Activated naive CD4-positive, alpha-beta T cell treated with anti-CD3 and anti-CD28 coated beads, Interleukin-2, amount 50 U/mL, for 72 hours (primary cell): ENCODE measurements at places on chromosomes 1 and 21. TPM values are rescaled to one million over a fixed set of nuclear protein-coding genes. Genes with fewer than 3 reads are reported as not detected.

- DNase-seq = no peak
These were observed 6.9 kb downstream of the PAX7 start for GRCh38 chr1:18637511-18637960.

The PTPRC gene
- total RNA-seq = 644 TPM

GRCh38 chr21:23968722-23969647, 1638.3 kb downstream of the MRPL39 start:
- peak; percentile 82 for DNase-seq

GRCh38 chr1:11143907-11144306, 44.2 kb upstream of the EXOSC10 start:
- DNase-seq = no peak

- DNase-seq = no peak
These were observed 21.0 kb downstream of the S100A10 start for GRCh38 chr1:151972542-151973248.

The TAS1R3 gene
- total RNA-seq = 0.32 TPM

GRCh38 chr1:154445040-154445472, 39.9 kb downstream of the IL6R start:
- DNase-seq = peak; percentile 83

DNA sequence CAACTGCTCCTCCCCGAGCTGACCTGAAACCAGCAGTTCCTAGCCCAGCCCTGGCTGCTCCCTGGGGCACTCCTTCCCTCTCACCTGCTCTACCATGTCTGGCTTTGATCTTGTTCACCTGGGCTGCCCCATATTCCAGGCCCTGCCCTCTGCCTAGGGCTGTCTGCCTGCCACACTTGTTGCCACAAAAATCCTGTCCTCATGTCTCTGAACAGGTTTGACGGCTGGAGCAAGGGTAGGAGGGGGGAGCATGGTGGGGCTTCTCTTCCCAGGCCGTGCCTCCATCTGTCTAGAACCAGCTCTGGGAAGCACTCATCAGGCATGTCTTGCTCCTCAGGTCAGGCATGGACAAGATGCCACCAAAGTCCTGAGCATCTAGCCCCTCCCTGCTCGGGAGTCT, 44.3 kb upstream of the WNT2B start:
- no peak for DNase-seq

GRCh38 chr1:94225845-94226244, 11.5 kb downstream of the ARHGAP29 start:
- DNase-seq = no peak

- DNase-seq = no peak
These were observed 402.9 kb downstream of the TGFB2 start for GRCh38 chr1:218748071-218748470.

DNA sequence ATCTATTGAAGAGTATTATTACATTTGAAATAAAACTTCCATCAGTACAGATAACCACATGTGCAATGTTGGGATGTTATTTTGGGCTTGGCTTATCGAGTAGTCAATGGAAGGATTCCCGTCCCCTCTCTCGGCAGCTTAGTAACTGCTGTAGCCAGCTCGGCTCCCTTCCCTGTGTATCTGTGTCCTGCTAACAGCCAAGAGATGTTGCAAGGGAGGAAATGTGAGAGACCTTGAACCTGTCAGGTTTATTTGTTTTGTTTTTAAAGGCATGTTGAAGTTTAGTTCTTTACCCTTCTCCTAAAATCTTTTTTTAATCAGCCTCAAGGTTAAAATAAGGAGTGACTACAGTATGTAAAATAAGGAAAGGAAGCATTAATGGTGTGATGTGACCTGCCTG, 13.6 kb upstream of the TARS2 start:
- DNase-seq = no peak

The WNT3A gene
- 0.08 TPM for total RNA-seq

The GABRD gene
- total RNA-seq = not detected

GRCh38 chr21:43306911-43307676, 119.8 kb downstream of the SIK1 start:
- no peak for DNase-seq

DNA sequence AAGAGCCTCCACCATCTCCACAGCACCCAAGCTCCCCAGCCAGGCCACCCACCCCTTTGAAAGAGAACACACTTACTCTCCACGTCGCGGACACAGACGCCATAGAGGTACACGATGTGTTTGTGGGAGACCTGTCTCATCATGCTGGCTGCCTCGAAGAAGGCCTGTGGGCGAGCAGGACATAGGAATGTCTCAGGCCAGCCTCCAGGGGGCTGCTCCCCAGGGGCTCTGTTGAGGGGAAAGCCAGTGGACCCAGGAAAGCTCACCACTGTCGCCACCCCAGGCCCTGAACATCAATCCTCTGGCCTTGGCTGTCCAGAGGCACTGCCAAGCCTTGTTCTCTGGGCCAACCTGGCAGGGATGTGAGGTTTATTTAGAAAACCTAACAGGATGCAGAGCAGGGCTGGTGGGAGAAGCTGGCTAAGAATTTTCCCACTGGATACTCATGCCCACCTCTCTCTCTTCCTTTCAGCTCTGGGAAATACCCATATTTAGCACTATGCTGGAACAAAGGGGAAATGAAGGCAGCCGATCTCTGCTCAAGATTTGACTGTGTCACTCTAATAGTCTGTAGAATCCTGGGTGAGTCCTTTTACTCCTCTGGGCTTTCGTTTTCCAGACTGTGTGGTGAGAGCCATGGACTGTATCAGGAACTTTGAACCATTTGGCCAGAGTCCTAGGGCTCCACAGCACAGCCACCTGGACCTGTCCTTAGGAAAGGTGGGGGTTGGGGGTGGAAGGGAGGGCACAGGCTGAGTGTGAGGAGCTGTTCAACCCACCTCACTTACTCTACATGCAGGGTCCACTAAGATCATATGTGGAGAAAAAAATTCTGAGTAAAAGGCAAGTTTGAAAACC, 101.9 kb downstream of the RAVER2 start:
- no peak for DNase-seq

- no peak for DNase-seq
These were observed 48.5 kb upstream of the IGSF21 start for GRCh38 chr1:18058981-18059605.

DNA sequence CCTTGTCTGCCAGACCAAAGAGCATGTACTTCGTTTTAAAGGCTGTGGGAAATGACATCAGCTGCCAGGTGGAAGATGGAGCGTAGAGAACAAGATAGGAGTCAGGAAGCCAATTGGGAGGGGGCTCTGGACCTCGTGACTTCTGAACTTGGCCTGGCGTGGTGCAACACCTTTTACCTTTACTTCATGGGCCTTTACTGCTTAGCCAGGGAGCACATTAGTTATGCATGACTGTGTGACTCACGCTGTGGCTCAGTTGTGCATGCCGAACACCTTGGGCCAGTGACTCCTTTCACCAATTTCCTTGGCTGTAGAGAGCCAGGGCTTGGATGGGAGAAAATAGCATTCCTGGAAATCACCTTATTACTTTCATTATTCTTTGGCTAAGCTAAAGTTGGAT, 7.2 kb downstream of the XCL1 start:
- DNase-seq = no peak

DNA sequence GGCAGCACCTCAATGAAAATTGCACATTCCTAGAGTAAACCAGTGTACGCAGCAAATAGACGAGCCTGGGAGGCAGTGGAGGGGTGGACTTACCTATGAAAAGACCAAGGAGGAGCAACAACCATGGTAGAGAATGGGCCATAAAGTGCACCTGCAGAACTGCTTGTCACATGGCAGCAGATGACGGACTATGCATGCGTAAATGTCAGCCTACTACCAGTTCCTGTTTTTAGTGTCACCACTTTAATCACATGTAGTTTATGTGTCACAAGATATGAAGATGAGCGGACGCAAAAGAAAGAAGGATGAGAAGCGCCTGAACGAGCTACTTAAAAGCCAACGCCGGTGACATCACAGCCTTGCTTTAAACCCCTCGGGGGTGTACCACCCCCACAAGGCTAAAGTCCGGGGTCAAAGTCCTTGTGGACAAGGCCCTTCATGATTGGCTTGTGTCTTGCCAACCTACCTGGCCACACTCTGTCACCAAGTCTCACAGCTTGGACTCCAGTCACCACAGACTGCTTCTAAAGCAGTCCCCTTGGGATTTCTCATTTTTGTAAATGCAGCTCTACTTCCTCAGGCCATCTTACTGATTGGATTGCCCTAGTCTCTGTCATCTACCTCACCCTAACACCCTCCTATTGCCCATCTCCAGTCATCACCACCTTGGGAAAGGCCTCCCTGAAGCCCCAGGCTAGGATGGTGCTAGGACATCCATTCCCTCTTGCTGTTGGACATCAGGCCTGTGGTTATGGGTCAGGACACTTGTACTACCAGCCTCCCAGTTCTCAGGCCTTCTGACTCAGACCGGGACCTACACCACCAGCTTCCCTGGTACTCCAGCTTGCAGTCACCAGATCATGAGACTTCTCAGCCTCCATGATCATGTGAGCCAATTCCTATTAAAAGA, 6.0 kb upstream of the LY9 start:
- no peak for DNase-seq

DNA sequence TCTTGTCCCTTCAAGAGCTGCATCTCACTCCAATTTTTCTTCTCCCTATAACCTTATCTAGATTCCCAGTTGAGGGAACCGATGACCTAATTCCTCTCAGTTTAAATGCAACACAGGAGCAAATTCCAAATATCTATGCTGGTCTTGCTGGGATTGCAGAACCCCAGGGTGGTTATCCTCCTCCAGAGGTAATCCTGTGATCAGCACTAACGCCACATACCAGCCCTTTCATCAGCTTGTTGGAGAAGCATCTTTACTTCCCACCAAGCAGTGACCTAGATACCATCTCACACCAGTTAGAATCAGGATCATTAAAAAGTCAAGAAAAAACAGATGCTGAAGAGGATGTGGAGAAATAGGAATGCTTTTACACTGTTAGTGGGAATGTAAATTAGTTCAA, 52.4 kb downstream of the SAMSN1 start:
- no peak for DNase-seq

- DNase-seq = no peak
These were observed 824.7 kb downstream of the USP25 start for GRCh38 chr21:16554503-16554902.

DNA sequence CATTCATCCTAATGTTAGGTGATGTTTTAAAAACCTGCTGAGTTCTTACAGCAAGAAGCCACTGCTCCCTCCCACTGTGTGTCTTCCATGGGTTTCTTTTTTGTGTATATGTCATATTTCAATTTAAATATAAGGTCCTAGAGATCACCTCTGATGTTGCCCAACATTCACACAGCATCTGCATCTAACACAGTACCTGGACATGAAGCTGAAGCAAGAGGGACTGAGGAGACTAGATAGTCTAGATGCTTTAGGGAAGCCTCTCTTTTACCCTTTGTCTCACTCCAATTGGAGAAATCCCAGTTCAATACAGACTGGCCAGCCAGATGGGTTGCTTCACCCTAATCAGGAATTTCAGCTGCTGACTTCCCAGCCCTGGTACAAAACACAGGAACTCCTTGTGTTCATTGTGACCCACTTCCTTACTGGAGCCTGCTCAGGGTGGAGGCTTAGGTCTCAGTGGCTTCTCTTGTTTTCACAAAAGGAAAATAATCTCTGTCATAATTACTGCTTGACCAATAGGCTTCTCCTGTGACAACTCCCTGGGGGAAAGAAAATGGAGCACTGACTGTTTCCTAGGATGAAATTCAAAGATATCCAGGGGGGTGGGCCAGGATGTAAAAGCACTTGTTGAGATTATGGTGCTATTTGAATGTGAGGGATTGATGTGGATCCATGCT, 17.3 kb downstream of the BTG2 start:
- DNase-seq = no peak

- no peak for DNase-seq
These were observed 7.3 kb downstream of the SCNN1D start for GRCh38 chr1:1287288-1288110.
